CD4-positive, alpha-beta T cell (primary cell): ENCODE measurements at places on chromosomes 6 and 20.

DNA sequence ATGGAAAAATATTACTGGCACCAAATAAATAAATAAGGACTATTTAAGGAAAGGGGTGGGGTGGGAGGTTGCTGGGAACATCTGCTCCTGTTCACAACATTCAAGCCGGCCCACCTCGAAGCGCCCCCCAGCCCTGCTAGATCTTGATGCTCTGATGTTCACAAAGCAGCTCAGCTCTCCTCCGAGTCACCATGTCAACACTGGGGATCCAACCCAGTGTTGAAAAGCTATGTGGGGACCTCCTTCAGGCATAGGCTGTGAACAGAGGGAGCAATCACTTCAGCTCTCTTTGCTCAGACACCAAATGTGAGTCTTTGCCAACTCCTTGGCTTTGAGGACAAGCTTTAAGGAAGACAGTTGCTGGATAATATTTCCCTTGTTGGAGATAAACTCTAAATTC is 176.8 kb upstream of the NT5E start:
- no peak for DNase-seq

GRCh38 chr6:87333591-87334181 is 4.6 kb upstream of the GJB7 start:
- DNase-seq = no peak

GRCh38 chr6:135970750-135971149 is 119.2 kb downstream of the PDE7B start:
- DNase-seq = no peak

- DNase-seq = no peak
Observed at GRCh38 chr6:127115746-127116145, 2.7 kb upstream of the RSPO3 start.

- no peak for DNase-seq
Observed at GRCh38 chr20:35290186-35290886, 1.9 kb downstream of the FAM83C start.

- DNase-seq = no peak
Observed at GRCh38 chr20:64155258-64156135, 8.8 kb upstream of the MYT1 start.
